Psoas muscle (tissue), 8 donors: ENCODE measurements at places on chromosomes 16 and 17. TPM values are rescaled to one million over a fixed set of nuclear protein-coding genes. Genes with fewer than 3 reads are reported as not detected.

The HBZ gene
- total RNA-seq: not detected

The KRTAP9-8 gene
- not detected for total RNA-seq

GRCh38 chr16:68529931-68530701, 9.0 kb upstream of the ZFP90 start:
- peak; percentile 84 for DNase-seq
- H3K4me1 ChIP-seq: peaks cover 10% of the 10 kb centered on the region
- no peaks in the 10 kb centered on the region for H3K36me3 ChIP-seq

GRCh38 chr17:9886141-9886930, 18.7 kb downstream of the RCVRN start:
- H3K36me3 ChIP-seq: no peaks in the 10 kb centered on the region
- no peaks in the 10 kb centered on the region for H3K4me1 ChIP-seq
- no peak overlapping the region for H3K4me3 ChIP-seq
- no peak for DNase-seq

DNA sequence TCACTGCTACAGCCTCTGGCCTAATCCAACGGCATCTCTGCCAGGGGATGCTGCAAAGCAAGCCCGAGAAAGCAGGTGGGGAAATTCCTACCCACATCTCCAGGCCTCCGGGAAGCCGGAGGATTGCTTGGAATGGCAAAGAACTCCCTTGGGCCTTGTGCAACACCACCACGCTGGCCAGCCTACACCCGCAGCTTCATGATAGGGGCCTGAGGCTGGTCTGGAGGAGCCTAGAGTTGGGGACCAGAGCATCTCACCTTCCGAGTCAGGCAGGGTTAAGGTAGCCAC, 20.3 kb downstream of the GGA3 start:
- H3K4me3 ChIP-seq: no peak overlapping the region
- H3K36me3 ChIP-seq: peaks cover 3% of the 10 kb centered on the region
- DNase-seq: peak; percentile 65

GRCh38 chr17:76830987-76831715, 37.1 kb upstream of the MGAT5B start:
- no peaks in the 10 kb centered on the region for H3K4me1 ChIP-seq
- peaks cover 5% of the 10 kb centered on the region for H3K27me3 ChIP-seq

- no peak for DNase-seq
- no peaks in the 10 kb centered on the region for H3K27me3 ChIP-seq
- no peaks in the 10 kb centered on the region for H3K36me3 ChIP-seq
- H3K4me1 ChIP-seq: no peaks in the 10 kb centered on the region
Observed at GRCh38 chr16:53605356-53605755, 98.3 kb downstream of the RPGRIP1L start.
